ENCODE measurements at places on chromosomes 1 and 21. TPM values are rescaled to one million over a fixed set of nuclear protein-coding genes. Genes with fewer than 3 reads are reported as not detected.

Gene ROR1
- total RNA-seq, result 37.1 TPM

Gene CYYR1
- 4.8 TPM for total RNA-seq

DNA sequence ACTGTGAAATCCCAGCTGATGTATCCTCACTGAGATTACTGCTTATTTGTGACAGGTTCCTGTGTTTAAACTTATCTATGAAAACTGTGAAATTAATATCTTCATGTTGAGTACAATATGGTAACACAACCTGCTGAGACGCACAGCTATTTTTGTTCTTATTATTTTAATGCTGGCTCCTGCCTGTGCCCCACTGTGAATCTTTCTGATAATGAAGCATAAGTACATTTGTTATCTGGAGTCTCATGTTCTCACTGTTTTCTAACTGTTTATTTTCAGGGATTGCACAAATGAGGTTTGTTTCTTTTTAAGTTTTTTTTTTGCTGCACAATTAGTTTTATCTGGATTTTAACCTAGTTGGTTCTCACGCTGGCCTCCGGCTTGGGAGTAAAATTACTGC lies 39.9 kb upstream of the IFNAR2 start:
- H3K27me3 ChIP-seq, result peaks cover 28% of the 10 kb centered on the region
- no peak overlapping the region for H3K27ac ChIP-seq
- no peak for DNase-seq
- H3K36me3 ChIP-seq, result no peaks in the 10 kb centered on the region

- H3K4me1 ChIP-seq, result no peaks in the 10 kb centered on the region
- H3K27ac ChIP-seq, result no peak overlapping the region
- H3K27me3 ChIP-seq, result no peaks in the 10 kb centered on the region
- no peak overlapping the region for H3K4me3 ChIP-seq
These were observed 195.3 kb upstream of the APP start for GRCh38 chr21:26365849-26366248.

Gene GSTM1
- total RNA-seq, result not detected

DNA sequence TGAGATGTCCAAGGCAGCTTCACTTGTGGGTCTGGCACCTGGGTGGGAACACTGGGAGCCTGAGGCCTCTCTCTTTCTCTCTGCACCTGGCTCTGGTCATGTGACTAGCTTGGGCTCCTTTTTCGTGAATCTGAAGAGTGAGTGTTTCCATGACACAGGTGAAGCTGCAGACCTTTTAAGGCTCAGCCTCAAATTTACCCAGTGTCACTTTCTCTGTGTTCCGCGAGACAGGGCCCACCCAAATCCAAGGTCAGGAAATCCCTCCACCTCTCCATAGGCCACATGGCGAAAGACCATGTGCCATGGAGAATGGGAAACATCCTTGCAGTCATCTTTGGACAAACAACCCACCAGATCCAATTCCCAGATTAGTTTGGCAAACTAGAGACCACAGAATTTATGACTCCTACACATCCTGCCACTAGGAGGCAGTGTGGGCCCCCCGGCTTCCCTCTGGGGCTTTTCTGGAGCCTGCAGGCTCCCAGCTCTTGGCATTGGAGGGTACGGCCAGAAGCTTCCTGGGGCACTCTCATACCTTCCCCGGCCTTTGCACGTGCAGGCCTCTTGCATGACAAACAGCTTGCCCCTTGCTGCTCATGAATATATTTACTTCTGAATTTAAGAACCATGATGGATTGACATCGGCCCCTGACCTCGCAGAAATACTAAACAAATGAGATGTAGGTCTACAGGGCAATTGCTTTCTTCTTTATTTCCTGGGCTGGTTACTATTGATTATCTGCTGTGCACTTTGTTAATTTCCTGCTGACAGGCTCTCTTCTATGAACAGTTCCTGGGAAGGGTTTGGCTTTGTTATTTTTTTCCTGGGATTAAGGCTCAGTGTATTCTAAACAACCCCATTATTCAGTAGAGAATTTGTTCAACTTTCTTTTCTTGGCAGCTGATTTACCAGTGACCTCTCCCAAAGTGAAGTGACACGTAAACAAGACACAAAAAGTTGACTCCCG lies 180.7 kb downstream of the KAZN start:
- no peak for DNase-seq
- no peaks in the 10 kb centered on the region for H3K36me3 ChIP-seq
- H3K27ac ChIP-seq, result no peak overlapping the region
- no peaks in the 10 kb centered on the region for H3K4me1 ChIP-seq
- no peak overlapping the region for H3K4me3 ChIP-seq
